ENCODE measurements at places on chromosomes 12 and 14. TPM values are rescaled to one million over a fixed set of nuclear protein-coding genes. Genes with fewer than 3 reads are reported as not detected.

DNA sequence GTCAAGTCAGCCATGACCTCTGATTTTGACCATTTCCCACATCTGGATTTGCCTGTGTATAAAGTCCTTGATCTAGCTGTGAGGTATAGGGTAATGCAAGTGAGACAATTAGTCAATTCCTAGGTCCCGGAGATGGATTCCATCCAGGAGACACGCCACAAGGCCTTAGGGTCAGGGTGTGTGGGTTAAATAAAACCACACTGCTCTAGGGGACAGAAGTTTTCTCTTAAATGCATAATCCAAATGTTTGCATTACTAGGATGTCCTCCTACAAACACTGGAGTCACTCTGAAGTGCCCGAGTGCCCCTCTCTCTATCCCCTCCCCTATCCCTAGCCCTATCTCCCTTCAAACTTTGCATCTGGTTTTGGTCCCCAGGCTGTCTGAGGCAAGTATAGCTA lies 26.8 kb downstream of the LRIG3 start:
- no peak for DNase-seq

GRCh38 chr14:86788224-86788623 lies 1204.8 kb downstream of the GALC start:
- DNase-seq: no peak

GRCh38 chr14:93090826-93091555 lies 24.7 kb downstream of the ITPK1 start:
- no peak for DNase-seq

- DNase-seq: no peak
These were observed 28.3 kb downstream of the DEGS2 start for GRCh38 chr14:100131181-100131580.

The RPS6KL1 gene
- 5.2 TPM for total RNA-seq

- no peak for DNase-seq
These were observed 39.1 kb downstream of the RAD52 start for GRCh38 chr12:910416-910815.

DNA sequence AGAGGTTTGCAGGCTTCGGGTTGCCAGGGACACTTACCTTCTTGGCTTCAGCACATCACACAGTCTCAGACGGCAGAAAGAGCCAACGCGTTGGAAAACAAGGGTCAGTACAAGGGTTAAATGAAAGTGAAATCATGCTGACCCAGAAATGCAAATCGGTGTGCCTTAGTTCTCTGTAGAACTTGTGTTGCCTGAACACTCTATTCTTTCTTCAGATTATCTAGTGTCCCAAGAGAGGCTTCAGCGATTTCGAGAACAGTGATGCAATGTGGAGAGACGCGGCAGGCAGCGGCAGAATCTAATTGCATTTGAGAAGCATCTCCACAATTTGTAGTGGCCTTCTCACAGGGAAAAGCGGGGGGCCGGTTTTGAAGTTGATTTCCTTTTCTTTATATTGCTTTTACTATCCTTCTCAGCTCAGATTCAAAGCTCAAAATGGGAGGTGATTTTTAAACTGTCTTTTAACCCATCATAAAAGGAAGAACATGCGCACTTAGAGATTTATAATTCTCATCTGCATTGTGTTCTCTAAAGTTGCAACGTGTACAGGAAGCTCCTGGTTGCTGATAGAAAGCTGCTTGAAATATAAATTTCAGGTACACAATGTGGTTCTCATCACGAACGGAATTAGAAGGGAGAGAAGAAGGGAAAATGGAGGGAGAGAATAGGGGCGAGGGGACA lies 67.8 kb upstream of the EGLN3 start:
- DNase-seq: no peak

The TMEM229B gene
- 3.3 TPM for total RNA-seq

DNA sequence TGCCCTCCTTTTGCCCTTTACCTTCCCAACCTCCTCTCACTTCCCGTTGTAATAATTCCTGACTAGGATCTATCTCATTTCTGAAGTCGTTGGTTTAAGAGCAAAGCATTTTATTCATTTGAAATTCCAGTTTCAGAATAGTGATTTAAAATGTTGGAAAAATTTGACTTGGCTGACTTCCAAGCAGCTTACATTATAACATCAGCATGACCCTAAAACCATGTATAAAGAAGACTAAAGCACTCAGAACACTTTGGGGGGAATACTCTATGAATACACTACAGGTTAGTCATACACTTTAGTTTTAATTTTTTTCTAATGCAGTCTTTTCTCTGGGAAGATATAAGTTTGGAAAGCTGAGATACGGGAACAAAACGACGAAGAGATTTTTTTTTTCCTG lies 161.1 kb downstream of the BTG1 start:
- no peak for DNase-seq

The CCDC198 gene
- not detected for total RNA-seq

Measured in activated B cell treated with CpG ODN at 0.5 μM for 24 hours (primary cell).